ENCODE measurements at places on chromosomes 13 and 19.

GRCh38 chr13:51585696-51586095 lies 1.4 kb downstream of the WDFY2 start:
- DNase-seq: peak; percentile 74

DNA sequence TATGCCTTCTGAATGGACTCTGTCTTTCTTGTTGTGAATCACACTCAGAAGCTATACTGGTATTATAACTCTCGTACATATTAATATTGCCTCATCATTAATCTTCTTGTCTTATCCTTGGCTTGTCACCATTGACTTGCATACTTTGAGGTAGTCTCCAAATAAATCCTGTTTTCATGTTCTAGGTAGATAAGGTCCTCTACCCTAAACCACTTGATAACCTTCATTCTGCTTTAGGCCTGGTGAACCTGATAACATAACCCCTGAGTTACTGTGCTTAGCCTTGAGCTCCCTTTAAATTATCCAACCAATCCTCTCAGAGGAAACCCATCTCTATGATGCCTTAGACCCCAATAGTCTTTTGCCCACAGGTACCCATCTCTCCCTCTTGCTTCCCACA lies 1162.3 kb downstream of the SLITRK1 start:
- no peak for DNase-seq

- no peak for DNase-seq
These were observed 322 bp downstream of the ZNF558 start for GRCh38 chr19:8831832-8832131.

GRCh38 chr13:109595471-109595870 lies 190.9 kb downstream of the IRS2 start:
- DNase-seq: peak; percentile 1

GRCh38 chr13:93289053-93289452 lies 62.4 kb downstream of the GPC6 start:
- no peak for DNase-seq

DNA sequence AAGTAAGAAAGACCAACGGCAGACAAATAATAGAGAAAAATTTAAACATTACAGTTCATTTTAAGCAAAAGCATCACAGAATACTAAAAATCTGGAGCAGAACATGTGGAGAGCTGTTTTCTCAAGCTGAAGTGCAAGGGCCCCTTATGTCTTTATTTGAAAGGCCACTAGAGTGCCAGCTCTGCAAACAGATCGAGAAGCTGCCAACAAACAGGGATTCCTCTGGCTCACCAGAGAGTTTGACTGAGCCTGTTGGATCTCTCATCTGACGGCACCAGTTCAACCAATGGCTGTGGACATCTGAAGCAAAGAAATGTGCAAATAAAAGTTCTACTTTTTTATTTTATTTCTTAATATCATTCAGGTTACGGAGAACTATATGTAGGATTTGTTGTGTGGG lies 119.7 kb downstream of the COL4A2 start:
- no peak for DNase-seq

DNA sequence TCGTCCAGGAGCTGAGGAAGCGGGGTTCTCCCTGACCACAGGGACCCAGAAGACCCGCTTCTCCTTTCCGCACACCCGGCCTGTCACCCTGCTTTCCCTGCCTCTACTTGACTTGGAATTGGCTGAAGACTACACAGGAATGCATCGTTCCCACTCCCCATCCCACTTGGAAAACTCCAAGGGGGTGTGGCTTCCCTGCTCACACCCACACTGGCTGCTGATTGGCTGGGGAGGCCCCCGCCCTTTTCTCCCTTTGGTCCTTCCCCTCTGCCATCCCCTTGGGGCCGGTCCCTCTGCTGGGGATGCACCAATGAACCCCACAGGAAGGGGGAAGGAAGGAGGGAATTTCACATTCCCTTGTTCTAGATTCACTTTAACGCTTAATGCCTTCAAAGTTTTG lies 18.9 kb downstream of the VASP start:
- DNase-seq: peak; percentile 77

DNA sequence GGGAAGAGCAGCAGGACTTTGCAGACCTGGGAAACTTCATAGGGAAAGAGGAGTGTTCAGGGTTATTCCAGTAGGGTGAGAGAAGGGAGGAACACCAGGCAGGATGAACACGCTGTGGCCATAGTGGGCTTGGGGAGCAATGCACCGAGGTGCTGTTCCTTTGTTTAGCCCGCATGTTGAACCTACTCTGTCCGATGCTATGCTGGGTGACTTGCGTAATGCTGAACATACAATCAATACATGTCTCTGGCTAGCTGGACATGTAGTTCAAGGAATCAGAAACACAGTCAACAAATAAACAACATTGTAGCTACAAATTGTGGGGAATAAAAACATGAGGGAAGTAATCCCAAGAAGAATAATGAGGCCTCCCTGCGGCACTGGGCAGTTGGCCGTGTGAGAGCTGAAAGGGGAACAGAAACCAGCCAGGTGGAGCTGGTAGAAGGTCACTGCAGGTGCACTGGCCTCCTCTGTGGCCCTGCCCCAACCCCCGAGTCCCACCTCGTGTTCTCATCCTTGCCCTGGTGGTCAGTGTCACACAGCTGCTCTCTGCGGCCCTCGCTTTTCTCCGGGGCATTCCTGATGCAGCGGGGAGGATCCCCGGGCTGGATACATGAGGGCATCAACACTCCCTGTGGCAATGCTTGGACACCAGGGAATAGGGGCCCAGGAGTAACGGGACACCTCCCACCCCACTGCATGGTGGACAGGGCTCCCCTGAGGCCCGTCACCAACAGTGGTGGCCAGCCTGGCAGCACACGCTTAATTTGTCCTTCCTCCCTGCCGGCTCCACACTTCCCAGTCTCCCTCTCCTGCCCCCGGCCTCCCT lies 36.9 kb upstream of the TUBGCP3 start:
- no peak for DNase-seq

- no peak for DNase-seq
These were observed 947 bp downstream of the ATP4B start for GRCh38 chr13:113656831-113657671.

DNA sequence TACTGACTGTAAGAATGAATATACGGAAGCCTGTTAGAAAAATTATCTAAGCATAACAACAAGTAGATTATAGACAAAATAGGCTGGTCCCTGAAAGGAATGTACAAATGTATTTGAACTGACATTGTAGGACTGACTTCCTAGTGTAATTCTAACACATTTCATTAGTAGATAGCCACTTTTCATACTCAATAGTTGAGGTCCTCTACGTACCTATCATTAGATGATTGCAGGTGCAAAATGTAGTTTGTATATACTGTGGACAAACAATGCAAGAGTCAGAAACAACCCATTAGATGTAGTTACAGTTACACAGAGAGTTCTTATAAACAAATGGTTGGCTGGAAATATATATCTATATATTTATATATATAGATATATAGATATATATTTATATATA lies 402.3 kb upstream of the SLITRK6 start:
- no peak for DNase-seq

Measured in EL (cell line).